ENCODE measurements at places on chromosomes 3 and 15.

DNA sequence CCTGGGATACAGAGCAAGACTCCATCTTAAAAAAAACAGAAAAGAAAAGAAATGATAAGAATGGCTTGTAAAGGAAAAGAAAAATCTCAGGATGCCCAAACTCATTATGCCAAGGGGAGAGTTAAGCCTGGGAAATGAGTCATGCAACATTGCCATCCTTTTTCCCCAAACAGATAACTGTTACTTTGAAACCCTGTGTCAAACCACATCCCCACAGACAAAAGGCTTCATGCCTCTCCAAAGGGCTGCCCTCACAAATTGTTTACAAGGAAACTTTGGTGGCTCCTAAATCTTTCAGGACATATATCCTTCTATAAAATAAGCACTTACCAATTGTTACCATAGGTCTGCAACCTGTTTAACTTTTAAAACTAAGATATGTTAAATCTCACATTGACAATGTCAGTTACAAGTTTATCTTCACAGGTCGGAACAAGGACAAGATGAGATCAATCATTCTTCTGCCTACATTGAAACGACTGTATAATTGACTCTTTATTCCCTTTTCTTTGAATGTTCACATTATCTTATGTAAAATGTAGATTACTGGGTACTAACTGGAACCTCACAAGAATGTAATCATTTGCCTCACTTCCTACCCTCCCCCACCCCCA, 18.6 kb upstream of the SENP7 start:
- DNase-seq = peak; percentile 21

GRCh38 chr15:60006203-60006862, 2.2 kb downstream of the FOXB1 start:
- peak; percentile 76 for DNase-seq

DNA sequence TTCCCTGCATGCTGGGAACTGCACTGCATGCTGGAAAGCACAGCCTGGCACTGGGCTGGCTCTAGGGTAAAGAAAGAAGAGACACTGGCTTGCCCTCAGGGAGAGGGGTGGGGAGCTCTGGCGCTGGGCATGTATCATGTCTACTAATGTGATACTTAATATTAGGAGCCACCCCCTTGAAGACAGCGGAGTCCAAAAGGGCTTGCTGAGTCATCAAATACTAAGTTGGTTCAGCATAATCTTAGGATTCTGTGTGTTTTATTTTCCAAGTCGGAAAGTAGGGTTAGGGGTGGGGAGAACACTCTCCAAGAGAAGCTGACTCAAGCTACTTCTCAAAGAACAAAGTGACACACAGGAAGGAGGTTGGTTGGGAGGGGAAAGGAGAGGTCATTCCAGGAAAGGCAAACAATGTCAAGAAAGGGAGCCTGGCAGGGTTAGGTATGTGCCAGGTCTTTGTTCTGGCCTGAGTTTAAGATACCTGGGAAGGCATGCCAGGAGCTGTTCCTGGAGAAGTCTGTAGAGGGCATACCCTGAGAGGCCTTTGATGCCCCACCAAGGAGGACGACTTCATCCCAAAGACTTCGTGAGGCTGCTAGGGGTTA, 237.8 kb upstream of the NR2E3 start:
- DNase-seq = no peak

DNA sequence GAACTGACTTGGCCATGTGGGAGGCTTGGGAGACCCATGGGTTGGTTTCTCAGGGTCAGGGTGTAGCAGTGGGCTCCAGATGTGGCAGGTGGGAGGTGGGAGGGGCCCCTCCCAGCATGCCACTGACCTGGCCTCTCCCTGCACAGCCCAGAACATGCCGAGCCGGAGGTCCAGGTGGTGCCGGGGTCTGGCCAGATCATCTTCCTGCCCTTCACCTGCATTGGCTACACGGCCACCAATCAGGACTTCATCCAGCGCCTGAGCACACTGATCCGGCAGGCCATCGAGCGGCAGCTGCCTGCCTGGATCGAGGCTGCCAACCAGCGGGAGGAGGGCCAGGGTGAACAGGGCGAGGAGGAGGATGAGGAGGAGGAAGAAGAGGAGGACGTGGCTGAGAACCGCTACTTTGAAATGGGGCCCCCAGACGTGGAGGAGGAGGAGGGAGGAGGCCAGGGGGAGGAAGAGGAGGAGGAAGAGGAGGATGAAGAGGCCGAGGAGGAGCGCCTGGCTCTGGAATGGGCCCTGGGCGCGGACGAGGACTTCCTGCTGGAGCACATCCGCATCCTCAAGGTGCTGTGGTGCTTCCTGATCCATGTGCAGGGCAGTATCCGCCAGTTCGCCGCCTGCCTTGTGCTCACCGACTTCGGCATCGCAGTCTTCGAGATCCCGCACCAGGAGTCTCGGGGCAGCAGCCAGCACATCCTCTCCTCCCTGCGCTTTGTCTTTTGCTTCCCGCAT, 7.9 kb upstream of the STAB1 start:
- DNase-seq = peak; percentile 14

- DNase-seq = no peak
Measured at GRCh38 chr3:188908002-188908850, 263.5 kb upstream of the TPRG1 start.

GRCh38 chr3:158360756-158361448, 210.1 kb upstream of the MLF1 start:
- no peak for DNase-seq

GRCh38 chr15:60528530-60528929, 49.6 kb upstream of the ICE2 start:
- peak; percentile 68 for DNase-seq

DNA sequence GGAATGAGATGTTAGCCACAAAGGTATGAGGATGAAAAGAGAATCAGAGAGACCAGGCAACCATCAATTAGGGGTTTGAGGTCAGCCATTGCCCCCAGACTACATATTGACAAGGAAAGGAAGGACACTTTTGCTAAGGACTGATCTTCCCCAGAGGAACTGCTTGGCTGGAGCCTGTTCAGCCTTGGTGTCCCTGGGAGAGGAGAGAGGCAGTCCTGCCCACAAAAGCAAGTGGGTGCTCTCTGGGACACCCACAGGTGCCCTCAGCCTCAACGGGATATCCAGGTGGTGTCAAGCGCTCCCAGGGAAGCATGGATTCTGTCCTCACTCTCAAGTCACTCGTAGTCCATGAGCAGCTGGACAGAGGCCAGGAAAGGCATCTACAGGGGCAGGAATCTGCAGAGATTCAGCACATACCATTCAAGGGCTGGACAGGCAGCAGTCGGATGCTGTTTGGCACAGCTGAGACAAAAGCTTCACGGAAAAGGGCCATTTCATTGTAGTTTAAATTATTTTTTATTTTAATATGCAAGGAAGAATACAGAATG, 166.2 kb downstream of the UACA start:
- no peak for DNase-seq

DNA sequence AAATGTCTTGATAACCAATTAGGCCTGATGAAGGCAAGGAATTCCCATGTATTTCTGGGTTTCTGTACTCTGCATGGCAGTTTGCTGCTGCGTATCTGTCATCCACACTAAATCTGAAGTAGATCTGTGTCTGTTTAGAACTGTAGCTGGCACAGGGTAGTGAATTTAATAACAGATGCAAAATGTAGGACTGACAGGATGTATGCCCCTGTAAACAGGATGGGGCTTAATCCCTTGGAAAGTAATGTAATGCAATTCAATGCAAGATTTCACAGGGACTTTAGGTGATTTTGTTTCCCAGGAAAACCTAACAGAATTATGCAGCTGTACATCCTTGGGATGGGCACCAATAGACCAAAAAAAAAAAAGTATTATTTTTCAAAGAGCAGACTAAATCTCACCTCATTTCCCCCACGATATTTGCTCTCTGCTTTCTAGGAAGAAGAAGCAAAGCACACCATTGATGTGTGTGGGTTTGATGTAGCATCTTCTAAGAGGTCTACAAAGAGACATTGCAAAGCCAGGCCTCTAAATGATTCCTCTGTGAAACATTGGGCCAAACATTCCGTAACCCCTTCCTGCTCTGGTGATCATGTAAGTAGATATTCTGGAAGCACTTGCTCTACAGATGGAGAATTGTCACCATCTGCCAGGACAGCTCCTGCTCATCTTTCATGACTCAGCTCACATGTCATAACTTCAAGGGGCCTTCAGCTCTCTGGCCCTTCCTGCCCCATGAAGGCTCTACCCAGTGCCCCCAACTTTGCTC, 464.3 kb upstream of the RGMA start:
- no peak for DNase-seq

- no peak for DNase-seq
Measured at GRCh38 chr15:42964476-42964875, 43.9 kb upstream of the TTBK2 start.

- no peak for DNase-seq
Measured at GRCh38 chr3:53318522-53318921, 28.8 kb downstream of the DCP1A start.

GRCh38 chr3:123054931-123055330, 11.9 kb upstream of the PDIA5 start:
- no peak for DNase-seq

- no peak for DNase-seq
Measured at GRCh38 chr15:97708252-97708651, 252.3 kb upstream of the ARRDC4 start.

DNA sequence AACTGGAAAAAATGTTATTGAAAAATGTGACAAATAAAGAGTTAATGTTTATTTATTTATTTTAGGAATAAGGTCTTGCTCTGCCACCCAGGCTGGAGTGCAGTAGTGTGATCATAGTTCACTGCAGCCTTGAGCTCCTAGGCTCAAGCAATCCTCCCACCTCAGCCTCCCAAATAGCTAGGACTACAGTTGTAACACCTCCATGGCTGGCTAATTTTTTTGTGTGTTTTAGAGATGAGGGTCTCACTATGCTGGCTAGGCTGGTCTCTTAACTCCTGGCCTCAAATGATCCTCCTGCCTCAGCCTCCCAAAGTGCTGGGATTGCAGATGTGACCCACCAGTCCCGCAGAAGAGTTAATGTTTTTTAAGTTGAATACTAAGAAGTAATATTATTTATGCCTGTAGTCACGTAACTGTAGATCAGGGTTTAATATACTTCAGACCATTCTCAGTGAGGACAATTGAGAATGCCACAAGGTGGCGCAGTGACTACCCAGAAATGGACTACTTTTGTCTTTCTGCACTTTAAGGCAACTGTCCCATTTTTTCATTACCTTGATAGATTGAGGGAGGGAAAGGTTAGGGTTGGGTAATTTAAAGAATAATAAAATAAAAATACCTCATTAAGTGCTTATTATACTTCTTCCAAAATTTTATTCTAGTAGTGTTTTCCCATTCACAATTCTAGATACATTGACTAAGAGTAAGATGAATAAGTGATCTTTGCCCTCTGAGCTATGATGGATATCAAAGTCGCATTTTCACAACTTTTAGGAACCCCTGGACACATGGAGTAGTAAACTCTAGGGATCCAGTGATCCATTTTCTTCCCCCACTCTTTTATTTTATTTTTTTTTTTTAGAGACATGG, 6.0 kb downstream of the MUC13 start:
- peak; percentile 51 for DNase-seq

DNA sequence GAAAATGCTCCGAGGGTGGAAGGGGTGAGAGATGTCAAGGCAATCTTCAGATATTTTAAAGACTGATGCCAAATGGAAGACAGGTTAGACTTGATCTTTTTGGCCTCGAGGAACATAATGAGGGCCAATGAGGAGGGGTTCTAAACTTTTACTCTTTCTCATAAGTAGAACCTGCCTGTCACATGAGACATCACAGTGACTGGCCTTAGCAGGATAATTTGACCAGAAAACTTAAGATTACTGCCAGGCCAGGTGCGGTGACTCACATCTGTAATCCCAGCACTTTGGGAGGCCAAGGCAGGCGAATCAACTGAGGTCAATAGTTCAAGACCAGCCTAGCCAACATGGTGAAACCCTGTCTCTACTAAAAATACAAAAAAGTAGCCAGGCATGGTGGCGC, 12.2 kb downstream of the TM4SF4 start:
- DNase-seq = no peak

DNA sequence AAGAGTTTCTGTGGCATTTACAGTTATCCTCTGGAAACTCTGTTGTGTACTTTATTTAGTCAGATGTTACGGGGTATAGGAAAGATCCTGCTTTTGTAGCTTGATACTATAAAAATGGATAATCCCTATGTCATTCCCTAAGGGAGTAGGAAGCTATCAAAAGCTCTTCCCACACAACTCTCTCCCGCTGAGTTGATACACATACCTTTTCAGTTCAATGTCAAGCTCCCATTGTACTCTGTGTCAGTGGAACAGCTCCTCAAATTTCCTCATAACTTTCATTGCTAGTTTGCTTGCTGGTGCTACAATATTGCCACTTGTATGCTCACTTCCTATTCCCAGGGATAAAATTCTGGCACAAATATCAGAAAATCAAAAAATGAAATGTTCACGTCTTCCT, 893.3 kb upstream of the GBE1 start:
- DNase-seq = no peak

DNA sequence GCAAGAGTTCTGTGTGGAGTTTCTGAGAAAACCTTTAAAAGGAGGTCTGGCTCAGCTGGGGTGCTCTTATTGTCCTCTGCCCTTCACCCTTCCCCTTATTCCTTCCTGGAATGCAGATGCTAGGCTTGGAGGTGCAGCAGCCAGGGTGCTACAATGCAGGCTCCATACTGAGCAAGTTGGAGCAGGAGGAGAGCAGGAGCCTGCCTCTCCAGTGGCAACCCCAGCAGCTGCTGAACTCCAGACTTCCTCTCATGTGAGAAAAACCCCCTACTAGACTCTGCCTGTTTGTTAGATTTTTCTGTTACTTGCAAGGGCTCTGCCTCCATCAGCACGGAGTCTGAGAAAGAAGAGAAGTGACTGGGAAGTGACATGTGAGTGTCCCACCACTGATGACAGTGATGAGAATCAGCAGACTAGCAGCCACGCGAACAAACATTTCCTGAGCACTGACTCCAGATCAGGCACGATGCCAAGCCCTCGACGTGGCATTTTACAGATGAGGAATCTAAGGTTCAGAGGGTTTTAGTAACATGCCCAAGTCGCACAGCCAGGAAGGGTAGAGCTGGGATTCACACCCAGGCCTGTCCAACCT, 16.1 kb upstream of the RARRES1 start:
- DNase-seq = no peak

GRCh38 chr15:77599357-77599756, 33.4 kb downstream of the LINGO1 start:
- DNase-seq = no peak

DNA sequence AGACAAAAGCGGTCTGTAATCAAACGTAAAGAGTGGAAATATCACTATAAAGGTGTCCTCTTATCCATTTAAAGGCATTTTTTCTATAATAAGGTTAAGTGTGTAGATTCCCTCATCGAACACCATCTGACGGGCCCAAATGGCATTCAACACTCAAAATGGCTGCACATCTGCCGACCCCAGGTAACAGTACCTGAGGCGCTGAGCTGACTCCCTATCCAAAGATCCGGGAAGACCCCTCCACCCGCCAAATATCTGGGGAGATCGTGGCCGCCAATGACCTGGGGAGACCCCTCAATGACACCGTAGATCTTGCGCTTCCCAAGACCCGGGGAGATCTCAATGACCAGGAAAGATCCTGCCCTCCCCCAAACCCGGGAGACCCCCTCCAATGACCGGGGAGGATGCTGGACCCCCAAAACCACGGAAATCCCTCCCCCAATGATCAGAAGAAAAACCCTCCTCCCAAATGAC, 476 bp downstream of the IP6K2 start:
- DNase-seq = peak; percentile 34

All from CD4-positive, alpha-beta memory T cell (primary cell).